ENCODE measurements at places on chromosomes 3 and 15.

DNA sequence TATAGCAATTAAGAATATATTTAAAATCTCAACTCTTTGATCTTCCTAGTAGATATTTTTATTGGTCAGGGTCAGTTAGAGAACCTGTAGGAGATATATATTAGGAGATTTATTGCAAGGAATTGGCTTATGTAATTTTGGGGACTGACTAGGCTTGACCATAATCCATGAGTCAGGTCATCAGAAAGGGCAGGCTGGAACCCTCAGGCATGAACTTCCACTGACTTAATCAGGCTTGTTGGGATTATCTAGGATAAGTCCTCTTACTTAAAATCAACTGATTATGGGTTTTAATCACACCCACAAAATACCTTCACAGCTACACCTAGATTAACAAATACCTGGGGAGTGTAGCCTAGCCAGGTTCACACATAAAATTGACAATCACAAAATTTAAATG is 156.1 kb downstream of the MYRIP start:
- no peak for DNase-seq

- no peak for DNase-seq
Measured at GRCh38 chr3:45499529-45499928, 95.0 kb upstream of the LIMD1 start.

- DNase-seq: no peak
Measured at GRCh38 chr15:44011238-44011854, 183.7 kb downstream of the FRMD5 start.

- DNase-seq: no peak
Measured at GRCh38 chr3:34988296-34988695, 651.0 kb upstream of the ARPP21 start.

DNA sequence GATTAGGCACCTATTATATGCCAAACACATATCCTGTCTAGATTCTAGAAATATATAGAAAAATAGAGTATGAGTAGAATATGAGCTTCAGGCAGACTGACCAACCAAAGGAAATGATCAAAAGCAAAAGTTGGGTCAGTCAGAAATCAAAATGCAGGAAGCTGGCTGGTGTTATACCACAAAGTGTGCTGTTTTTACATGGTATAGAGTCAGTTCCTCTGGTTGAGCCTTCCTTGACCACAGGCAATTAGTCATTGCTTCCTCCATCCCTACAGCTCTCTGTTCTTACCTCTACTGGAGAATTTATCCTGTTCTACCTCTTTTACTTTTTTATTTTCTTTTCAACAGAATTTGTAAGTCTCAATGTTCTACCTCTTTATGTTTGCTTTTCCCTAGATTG is 149.8 kb downstream of the TMCO5A start:
- DNase-seq: no peak

DNA sequence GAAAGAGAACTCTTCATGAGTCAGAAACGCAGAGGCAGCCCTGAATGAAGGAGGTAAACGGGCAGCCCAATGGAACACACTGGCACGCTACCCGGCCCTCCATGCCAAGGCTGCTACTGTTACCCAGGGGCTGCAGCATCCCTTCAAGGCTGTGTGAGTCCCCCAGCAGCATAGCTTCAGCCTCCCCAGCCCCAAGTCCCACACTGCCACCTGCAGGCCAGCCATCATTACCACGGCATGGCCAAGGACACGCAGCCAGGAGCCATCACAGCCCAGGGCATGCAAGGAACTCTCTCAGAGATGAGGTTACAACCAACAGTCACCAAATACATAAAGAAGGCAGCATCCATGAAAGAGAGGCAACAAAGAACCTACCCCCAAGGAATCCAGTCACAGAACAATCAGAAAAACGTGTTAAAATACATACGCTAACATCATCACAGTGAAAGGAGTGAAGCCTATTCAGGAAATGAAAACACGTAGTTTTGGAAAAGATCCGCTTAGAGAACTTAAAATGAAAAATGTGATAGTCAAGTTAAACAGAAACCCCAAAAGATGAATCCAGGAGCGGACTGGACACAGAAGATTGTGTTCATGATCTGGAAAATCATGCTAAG is 22.4 kb downstream of the PLA2G4F start:
- peak; percentile 15 for DNase-seq

DNA sequence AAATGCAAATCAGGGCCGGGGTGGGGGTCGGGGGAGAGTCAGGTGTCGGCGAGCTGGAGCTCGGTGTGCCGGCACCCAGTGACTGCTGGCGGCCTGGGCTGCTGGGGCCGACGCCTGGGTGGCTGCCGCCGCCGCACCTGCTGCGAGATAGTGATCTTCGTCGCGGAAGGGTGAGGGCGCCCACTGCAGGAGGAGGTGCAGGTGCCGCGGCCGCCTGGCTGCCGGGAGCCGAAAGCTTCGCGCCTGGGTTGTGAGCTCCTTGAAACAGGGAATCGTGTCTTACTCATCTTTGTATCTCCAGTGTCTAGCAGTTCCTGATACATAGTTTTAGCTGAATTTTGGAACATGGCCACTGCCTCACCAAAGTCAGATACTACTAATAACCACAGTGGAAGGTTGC is 64.0 kb upstream of the CPOX start:
- DNase-seq: no peak

GRCh38 chr15:57273402-57273801 is 102.9 kb upstream of the CGNL1 start:
- no peak for DNase-seq

GRCh38 chr15:73518180-73518862 is 75.4 kb downstream of the REC114 start:
- DNase-seq: no peak

- no peak for DNase-seq
Measured at GRCh38 chr3:57274845-57275244, 17.6 kb downstream of the ASB14 start.
